ENCODE measurements at places on chromosomes 16 and 17.

GRCh38 chr17:78748048-78748729 is 33.9 kb downstream of the CYTH1 start:
- no peak for DNase-seq

GRCh38 chr16:22123759-22124490 is 31.6 kb downstream of the VWA3A start:
- DNase-seq: no peak

DNA sequence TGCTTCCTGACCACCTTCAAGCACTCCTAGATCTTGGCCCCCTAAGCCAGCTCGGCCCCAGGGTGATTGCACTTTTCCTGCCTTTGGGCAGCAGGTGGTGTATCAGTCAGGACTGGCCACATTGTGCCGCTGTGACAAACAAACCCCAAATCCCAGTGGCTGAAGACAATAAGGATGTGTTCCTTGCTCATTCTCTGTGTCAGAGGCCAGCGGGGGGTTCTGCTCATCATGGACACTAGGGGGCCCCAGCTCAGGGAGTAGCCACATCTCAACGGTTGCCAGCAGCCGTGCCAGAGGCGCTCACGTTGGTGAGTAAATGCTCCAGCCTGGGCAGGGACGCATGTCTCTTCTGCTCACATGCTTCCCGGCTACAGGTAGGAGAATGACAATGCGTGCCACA is 60.4 kb downstream of the ZDHHC7 start:
- DNase-seq: no peak

- no peak for DNase-seq
These were observed 2.2 kb downstream of the DPEP1 start for GRCh38 chr16:89615596-89616090.

DNA sequence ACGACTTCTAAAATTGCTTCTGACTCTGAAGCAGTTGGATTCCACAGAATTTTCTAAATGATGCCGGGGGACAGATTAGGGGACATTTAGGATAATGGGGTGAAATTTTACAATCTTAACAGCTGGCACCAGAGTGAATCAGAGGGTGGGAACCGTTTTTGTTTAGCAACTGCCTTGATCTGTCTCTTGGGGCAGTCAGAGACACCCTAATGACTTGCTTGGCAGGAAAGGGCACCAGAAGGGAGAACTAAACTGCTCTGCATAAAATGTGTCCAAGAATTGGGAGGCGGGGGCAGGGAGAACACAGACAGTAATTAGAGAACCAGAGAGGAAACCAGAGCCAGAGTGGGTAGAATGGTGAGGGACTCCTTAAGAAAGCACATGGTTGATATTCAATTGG is 6.1 kb upstream of the ABCC12 start:
- DNase-seq: no peak

GRCh38 chr17:68301438-68301959 is 10.2 kb downstream of the ARSG start:
- DNase-seq: no peak

- DNase-seq: peak; percentile 16
These were observed 8.7 kb downstream of the C16orf87 start for GRCh38 chr16:46822270-46822669.

GRCh38 chr17:71232801-71233559 is 887.8 kb upstream of the SOX9 start:
- no peak for DNase-seq

- no peak for DNase-seq
These were observed 26.4 kb upstream of the CLEC18A start for GRCh38 chr16:69924777-69925191.

GRCh38 chr16:79717333-79718137 is 117.0 kb upstream of the MAF start:
- no peak for DNase-seq

DNA sequence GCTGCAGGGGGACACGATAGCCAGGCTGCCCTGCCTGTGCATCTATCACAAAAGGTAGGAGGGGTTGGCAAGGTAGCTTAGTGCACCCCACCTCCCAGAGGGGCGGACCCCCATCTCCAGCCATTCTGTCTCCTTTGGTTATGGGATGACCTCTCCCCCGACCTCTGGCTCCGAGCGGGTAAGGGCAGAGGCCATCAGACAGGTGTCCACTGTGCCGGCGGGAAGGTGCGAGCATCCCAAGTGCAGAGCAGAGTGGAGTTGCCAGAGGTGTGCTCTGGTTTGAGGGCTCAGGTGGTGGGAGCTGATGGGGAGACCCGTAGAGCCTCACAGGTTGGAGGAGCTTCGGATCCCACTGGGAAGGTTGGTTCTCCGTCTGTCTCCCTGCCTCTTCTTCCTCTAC is 11.7 kb downstream of the LDHD start:
- DNase-seq: no peak
